ENCODE measurements at places on chromosomes 6 and 20.

- DNase-seq: no peak
Observed at GRCh38 chr20:45344168-45344860, 3.9 kb downstream of the SDC4 start.

DNA sequence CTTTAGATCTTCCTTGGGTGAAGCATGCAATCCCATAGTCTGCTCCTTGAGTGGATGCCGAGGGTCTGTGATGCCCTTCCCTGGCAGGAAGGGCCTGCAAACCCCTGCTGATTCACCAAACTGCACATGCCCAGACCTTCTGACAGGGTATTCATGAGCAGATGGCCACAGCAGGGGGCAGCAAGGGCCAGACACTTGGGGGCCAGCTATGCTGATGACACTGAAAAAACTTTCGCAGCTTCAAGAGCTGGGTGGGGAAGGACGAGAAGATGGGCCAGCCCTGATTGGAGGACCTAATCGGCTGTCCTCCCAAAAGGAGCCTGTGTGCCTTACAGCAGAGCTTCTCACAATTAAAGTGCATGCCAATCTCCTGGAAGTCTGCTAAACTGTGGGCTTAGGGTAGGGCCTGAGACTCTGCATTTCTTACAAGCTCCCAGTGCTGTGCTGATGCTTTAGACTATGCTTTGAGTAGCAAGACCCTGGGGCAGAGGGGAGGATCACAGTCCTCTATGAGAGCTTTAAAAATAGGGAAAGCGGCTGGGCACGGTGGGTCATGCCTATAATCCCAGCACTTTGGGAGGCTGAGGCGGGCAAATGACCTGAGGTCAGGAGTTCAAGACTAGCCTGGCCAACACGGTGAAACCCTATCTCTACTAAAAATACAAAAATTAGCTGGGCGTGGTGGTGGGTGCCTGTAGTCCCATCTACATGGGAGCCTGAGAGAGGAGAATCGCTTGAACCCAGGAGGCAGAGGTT, 15.2 kb upstream of the GDAP1L1 start:
- DNase-seq: no peak

GRCh38 chr6:26388014-26388413, 5.1 kb downstream of the BTN2A2 start:
- no peak for DNase-seq

DNA sequence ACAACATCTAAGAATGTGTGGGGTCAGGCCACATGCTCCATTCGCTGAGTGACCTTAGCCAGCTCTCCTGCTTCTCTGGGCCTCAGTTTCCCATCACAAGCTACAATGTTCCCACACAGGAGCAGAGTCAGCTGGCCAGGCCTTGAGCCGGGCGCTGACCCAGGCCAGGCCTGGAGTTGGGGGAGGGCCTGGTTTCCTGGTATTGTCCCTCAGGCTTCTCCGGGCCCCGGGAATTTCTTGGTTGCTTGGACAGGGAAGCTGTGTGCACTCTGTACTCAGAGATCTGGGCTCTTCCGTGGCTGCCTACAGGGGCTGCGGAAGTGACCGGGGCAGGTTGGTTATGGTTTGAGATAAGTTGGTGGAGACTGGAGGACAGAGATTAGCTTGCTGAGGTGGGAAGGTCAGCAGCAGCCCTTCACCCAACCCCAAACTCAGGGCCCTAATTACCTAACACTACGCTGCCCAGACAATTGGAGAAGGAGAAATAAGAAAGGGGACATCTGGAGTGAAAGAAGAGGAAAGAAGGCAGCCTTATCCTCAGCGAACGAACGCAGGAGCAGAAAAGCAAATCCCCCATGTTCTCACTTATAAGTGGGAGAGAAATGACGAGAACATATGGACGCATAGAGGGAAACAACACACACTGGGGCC, 6.2 kb downstream of the TGM2 start:
- no peak for DNase-seq

- no peak for DNase-seq
Observed at GRCh38 chr6:143872201-143872600, 7.9 kb downstream of the ZC2HC1B start.

DNA sequence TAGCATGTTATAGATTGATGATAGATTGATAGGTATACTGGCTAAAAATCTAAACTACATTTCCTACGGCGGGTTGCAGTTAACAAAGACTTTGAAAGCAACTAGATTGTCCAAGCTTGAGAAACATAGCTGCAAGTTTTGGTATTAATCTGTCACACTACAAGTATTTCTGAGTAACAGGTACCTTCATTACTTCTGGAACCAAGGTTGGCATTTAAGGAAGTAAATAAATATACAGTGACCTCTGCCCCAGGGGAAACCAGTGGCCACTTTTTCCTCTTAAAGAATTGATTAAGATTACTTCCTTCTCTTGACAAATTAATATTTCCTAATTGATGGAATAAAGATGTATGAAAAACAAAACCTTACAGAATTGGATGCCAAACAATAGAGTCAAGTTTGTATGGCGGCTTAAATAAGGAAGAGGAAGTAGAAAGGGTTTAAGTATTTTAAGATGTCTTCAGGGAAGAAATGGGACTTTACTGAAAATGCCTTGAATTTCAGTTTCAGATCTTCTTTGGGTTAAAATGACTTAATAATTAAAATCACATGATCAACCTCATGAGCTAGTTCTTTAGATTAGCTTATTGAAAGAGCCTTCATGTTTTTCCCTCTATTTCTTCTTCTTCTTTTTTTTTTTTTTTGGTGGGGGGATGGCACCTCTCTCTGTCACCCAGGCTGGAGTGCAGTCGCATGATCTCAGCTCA, 132.8 kb downstream of the DOK5 start:
- DNase-seq: no peak

- DNase-seq: no peak
Observed at GRCh38 chr20:35912881-35913280, 41.4 kb downstream of the SCAND1 start.

Data from activated T-cell treated with anti-CD3 and anti-CD28 coated beads for 4 hours (primary cell).